ENCODE measurements at places on chromosomes 7 and 10. TPM values are rescaled to one million over a fixed set of nuclear protein-coding genes. Genes with fewer than 3 reads are reported as not detected.

- no peak for DNase-seq
These were observed 145.3 kb downstream of the DYNC1I1 start for GRCh38 chr7:95917634-95918033.

DNA sequence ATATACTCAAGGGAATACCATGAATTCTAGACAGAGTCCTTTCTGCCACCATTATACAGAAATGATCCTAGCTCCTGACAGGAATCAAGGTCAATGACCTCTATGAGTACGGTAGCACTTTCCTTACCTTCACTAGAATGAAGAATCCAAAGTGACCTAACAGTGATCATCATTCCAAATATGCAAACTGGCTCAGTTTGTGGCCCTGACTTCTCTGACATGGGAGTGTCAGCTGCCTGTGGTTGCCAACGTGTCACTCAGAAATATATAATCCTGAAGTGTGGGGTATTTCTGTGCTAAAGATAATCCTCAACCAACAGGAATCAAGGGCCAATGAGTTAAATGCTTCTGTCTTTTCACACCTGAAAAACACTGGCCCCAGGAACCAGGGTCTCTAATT, 45.7 kb downstream of the COPG2 start:
- DNase-seq = no peak

GRCh38 chr7:149415391-149416071, 45.3 kb downstream of the ZNF777 start:
- no peak for DNase-seq

DNA sequence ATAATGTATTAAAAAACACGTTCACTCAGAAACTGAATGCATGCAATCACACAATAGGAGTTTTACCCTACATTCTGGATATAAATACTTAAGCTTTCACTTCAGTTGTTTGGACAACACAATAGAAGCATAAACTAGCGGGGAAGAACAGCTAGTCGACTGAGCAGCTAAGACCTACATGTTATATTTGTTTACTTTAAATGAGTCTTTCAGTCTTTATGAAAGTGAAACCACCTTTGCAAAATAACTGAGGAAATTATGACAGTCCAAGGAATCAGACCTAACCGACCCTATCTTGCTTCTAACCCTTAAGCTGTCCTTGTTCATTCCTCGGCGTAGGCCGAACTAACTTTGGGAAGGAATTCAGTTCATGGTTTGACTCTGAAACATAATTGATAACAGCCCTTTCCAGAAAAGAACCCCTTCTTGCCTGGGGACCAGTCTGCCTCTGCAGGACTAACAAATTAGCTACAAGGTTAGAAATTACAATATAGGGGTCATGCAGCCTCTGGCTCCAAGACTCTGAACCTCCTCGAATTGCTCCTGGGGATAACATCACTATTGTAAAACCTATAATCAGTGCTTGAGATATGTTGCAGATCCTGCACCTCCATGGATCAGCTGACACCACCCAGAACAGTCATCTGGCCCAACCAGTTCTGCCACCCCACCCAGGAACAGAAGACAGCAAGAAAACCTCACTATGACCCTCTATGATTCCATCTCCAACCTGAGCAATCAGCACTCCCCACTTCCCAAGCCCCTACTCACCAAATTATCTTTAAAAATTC, 185.1 kb upstream of the KLF6 start:
- DNase-seq = no peak

GRCh38 chr10:105291571-105291970, 650.5 kb downstream of the SORCS3 start:
- no peak for DNase-seq

DNA sequence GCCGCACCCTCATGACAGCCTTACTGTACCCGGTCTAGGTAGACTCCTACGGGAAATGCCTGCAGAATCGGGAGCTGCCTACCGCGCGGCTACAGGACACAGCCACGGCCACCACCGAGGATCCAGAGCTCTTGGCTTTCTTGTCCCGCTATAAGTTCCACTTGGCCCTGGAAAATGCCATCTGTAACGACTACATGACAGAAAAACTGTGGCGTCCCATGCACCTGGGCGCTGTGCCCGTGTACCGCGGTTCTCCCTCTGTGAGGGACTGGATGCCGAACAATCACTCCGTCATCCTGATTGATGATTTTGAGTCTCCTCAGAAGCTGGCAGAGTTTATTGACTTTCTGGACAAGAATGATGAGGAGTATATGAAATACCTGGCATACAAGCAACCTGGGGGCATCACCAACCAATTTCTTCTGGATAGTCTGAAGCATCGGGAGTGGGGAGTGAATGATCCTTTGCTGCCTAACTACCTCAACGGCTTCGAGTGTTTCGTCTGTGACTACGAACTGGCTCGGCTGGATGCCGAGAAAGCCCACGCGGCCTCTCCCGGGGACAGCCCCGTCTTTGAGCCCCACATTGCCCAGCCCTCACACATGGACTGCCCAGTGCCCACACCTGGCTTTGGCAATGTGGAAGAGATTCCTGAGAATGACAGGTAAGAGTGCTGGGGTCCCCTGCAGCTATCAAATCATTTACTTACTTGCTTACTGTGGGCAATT, 8.5 kb upstream of the CHCHD1 start:
- no peak for DNase-seq

DNA sequence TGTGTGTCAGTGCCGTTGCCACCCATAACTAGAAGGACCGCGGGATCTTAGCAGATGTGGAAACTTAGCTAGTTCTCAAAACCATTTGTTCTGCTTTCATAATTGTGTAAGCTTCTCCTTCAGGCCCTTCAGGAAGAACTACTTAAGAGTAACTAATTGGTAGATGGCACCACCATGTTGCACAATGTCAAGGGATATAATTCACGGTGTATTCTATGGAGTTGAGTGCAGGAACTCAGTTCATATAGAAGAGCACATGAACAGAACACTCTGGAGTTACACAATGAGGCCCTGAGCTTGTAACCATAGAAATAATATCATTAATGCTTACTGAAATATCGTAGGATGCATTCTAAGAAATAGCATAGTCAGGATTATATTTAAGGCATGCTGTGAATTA, 126.5 kb upstream of the GAD2 start:
- DNase-seq = no peak

GRCh38 chr10:117540640-117541404, 1.7 kb upstream of the EMX2 start:
- no peak for DNase-seq

DNA sequence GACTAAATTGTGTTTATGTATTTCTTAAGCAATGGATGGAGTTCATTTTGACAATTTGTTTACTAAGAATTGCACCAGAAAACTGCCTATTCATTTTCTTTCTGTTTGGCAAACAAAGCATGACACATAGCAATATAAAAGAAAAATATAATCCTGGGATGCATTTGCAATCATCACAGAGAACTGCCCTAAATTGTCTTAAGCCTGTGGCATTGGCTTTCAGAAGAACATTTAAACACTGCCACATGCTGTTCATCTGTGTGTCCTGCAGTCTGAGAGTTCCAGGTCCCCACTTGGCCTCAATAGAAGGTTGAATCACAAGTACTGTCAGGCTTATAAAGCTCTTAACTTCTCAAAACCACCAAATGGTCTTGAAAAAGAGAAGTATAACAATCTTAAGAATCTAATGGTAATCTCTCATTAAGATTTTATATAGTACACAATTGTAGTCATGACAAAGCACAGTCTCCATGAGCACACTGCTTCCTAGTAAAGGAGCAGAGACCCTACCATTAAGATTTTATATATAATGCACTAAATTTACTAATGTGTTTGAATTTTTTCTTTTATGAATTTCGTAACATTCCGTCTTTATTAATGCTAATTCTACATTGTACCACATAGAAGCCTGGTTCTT, 29.9 kb downstream of the RNLS start:
- no peak for DNase-seq

DNA sequence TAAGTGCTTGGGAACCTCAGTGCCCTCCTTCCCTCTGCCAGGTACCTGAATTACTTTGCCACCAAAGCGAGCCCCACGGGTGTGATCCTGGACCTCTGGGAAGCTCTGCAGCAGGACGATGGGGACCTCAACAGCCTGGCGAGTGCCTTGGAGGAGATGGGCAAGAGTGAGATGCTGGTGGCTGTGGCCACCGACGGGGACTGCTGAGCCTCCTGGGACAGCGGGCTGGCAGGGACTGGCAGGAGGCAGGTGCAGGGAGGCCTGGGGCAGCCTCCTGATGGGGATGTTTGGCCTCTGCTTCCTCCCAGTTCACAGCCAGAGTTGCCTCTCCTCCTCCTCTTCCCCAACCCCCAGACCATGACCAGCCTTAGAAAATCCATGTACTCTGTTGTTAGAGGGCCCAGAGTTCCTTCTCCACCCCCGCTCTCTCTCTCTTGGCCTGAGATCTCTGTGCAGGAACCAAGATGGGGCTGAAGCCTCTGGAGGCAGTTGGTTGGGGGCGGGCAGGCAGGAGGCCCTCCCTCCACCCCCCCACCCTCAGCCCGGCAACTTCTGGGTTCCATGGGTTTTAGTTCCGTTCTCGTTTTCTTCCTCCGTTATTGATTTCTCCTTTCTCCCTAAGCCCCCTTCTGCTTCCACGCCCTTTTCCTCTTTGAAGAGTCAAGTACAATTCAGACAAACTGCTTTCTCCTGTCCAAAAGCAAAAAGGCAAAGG, 19.8 kb upstream of the SLC29A3 start:
- DNase-seq = no peak

GRCh38 chr7:27141923-27142579, 1.4 kb downstream of the HOXA5 start:
- no peak for DNase-seq

DNA sequence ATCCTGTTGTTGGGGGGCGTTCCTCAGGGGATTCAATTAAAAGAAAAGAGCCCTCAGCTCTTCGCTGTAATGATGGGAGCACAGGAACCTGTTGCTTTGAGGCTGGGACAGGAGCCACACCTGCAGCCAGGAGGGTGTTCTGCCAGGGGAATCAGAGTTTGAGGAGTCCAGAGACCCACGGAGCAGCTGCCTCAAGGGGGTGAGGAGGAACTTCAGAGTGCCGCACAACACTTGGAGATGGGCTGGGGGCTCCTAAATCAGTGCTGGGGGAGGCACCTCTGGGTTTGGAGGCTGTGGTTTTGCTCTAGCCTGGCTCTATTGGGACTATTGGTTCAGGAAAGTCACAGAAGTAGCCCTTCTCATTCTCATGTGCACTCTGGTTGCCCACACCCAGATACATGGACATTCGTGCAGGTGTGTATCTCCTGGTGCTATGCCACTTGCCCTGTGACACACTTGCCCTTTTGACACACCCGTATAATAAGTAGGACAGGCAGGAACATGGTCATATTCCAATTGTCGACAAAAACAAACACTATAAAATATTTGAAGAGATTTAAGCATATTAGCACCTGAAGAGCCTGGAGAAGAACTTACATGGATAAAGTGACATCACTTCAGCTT, 98.1 kb downstream of the PTPN20 start:
- no peak for DNase-seq

- no peak for DNase-seq
These were observed 16.8 kb downstream of the VSIR start for GRCh38 chr10:71756311-71757191.

DNA sequence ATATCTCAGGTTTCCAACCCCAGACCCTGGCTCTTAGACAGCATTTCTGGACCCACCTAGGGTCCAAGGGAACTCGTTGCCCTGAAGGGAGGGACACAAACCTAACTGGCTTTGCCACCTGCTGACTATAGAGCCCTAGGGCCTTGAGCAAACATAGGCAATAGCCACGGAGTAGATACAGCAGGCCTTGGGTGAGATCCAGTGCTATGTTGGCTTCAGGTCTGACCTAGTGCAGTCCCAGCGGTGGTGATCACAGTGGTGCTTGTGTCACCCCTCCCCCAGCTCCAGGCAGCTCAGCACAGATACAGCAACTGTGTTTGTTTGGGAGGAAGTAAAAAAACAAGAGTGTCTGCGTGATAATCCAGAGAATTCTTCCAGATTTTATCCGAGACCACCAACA, 9.7 kb upstream of the TNKS2 start:
- no peak for DNase-seq

GRCh38 chr10:113970641-113971040, 73.0 kb upstream of the ADRB1 start:
- no peak for DNase-seq

- DNase-seq = no peak
These were observed 1.1 kb downstream of the DDIT4 start for GRCh38 chr10:72274730-72275350.

DNA sequence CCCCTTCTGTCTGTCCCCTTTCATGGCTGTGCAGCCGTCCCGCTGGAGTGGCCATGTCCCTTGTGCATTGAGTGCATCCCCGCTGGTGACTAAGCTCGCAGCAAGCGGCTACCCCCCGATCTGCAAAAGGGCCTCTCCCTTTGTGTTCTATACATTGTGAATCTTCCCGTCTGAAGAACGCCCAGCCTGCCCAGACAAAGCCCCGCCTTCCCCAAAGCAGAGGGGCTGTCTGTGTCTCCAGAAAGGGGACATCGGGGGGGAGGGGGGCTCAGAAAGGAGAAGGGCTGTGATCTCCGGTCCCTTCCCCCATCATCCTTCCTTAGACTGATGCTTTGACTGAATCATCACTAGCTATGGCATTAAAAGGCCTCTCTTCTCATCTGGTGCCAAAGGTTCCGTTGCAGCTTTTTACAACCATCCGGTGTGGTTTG, 11.9 kb downstream of the NPTX2 start:
- no peak for DNase-seq

DNA sequence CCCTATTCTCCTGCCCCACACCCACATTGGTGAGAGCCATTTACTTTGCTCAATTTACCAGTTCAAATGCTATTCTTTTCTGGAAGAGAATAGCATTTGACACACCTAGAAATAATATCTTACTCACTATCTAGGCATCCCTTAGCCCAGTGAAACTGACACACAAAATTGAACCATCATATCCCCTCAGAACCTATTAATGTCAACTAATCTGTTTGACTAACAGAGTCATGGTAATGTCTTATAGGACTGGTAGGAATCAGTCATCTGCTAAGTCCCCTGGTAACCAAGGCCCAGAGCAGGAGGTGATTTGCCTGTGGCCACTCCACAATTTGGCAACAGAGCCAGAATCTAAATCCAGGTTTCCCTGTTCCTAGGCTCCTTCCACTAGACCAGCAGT, 63.3 kb downstream of the PPP1R3C start:
- no peak for DNase-seq

DNA sequence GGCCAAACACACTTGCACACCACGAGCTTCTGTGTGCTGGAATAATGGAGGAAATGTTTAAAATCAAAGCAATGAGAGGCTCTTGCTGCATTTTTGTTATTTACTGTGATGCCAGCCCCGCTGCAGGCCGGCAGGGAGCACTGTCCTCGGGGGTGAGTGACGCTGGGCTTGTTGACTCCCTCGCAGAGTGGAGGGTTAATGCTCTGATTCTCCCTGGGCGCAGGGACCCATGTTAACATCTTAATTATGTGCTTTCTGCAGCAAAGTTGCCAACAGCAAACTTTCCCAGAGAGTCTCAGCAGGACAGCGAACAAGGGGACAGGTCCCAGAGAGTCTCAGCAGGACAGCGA, 22.9 kb downstream of the SCART1 start:
- no peak for DNase-seq

GRCh38 chr7:135167365-135167917, 3.1 kb downstream of the CYREN start:
- DNase-seq = no peak

GRCh38 chr7:117673367-117673766, 193.5 kb downstream of the CFTR start:
- peak; percentile 24 for DNase-seq

PCLO gene
- 8.0 TPM for polyA plus RNA-seq

CYP3A5 gene
- polyA plus RNA-seq = 2.1 TPM

UROS gene
- polyA plus RNA-seq = 59.7 TPM

ATOH7 gene
- polyA plus RNA-seq = 1.8 TPM

MSMB gene
- not detected for polyA plus RNA-seq

MOGAT3 gene
- polyA plus RNA-seq = 0.92 TPM

GRID2IP gene
- 1.1 TPM for polyA plus RNA-seq

TACC2 gene
- 53.8 TPM for polyA plus RNA-seq

SEC61G gene
- 175 TPM for polyA plus RNA-seq

SPDYE8 gene
- polyA plus RNA-seq = 0.92 TPM

CPSF4 gene
- polyA plus RNA-seq = 47.7 TPM

XRCC2 gene
- polyA plus RNA-seq = 13.6 TPM
